ENCODE measurements at places on chromosomes 11 and 22.
A peak's percentile ranks its signal among the peaks of the same experiment; 100 is the strongest.

DNA sequence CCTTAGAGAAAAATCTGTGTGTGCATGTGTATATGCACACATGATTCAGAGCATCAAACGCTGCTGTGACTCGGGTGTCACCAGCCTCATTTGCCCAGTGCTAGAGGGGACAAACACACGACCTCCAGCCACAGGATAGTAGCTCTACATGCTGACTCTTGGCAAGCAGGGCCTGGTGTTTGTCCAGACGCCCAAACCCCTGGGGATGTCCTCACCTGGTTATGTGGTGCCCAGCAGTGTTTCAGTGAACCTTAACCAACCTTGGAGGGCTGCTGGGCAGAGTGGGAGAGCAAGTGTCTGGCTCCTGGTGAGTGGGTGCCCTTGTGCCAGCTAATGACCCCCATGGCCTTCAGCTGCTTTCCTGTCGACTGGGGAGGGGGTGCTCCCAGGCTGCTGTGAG lies 26.7 kb downstream of the IGLL1 start:
- DNase-seq: no peak

DNA sequence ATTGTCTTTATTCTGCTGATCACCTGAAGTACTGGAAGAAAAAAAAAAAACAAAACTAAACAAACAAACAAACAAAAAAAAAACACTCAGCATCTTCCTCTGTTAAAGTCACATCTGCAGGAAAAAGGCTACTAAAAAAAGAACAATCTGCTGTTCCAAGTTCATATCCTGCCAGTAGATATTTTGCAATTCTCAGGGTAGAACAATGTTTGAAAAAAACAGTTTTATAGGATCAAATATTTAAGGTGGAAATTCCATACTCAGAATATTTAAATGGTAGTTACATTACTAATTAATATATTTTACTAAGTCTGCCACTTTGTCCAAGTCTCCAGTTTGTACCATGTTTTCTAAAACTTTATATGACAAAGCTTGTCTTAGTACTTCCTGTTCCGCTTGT lies 175.2 kb downstream of the SBF2 start:
- DNase-seq: no peak

DNA sequence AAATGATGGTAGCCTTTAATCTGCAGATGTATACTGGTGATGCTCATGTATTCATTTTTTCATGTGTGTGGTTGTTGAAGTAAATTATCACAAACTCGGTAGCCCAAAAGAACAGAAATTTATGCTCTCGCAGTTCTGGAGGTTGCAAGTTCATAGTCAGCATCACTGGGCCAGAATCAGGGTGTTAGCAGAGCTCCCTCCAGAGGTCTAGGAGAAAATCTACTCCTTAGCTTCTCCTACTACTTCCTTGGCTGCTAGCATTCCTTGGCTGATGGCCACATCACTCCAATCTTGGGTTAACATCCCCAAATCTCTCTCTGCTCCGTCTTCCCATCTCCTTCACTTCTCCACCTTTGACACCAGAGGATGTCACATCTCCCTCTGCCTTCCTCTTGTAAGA lies 45.3 kb upstream of the GALNT18 start:
- DNase-seq: no peak

GRCh38 chr11:103682318-103683184 lies 353.9 kb upstream of the DDI1 start:
- peak; percentile 58 for DNase-seq

DNA sequence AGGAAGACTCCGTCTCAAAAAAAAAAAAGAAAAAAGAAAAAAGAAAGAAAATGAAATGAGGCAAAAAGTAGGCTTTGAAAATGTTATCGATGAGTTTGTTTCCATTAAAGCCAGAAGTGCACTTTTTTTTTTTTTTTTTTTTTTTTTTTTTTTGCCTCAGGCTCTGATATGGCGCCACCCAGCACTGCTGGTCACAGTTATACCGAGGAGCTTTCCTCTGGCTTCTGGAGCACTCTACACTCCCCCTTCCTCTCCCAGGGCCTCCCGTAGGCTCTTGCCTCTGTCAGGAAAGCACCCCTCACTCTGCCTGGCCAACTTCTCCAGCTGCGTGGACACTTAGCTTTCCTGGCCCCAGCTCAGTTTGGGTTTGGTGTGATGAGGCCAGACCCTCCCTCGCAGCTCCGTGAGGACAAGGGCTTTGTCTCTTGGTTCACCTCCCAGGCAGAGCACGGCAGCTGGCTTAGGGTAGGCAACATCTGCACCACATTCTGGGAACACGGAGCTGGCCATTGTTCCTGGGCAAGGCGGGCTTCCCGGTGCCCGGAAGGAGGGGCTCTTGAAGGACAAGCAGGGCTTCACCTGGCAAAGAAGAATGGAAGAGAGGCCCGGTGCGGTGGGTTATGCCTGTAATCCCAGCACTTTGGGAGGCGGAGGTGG lies 16.9 kb downstream of the FADS2 start:
- DNase-seq: no peak

DNA sequence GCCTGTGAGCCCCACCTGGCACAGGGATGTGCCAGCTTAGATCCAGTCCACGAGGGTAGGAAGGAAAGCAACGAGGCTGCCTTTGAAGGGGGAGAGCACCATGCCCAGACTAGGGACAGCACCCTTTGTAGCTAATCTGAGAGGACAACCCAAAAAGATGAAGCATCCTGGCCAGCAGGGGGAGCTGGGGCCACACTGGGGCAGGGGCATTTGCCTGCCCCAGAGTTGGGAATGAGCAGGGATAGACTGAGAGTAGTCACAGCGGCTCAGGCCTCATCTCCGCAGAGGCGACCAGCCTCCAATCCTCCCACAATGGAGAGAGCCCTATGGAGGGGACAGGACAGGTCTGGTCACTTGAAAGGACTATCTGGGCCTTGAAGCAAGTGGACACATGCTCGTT lies 16.4 kb downstream of the LMO1 start:
- no peak for DNase-seq

- peak; percentile 8 for DNase-seq
These were observed 548.5 kb downstream of the BUD13 start for GRCh38 chr11:116224154-116224888.

DNA sequence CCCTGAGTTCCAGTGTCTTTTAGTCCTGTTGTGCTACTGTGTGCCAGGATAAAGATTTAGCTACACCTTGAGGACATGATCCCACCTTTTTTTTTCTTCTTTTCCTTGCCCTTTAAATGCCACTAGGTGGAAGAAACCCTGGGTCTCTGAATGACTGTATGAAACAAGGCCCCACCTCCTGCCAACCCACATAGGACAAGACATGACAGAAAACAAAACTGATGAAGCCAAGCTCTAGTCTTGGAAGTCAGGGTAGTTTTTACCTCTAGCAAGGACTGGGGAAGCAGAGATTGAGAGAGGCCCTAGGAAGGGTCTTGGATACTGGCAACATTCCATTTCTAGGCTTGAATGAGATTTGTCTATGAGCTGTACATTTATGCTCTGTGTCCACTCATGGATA lies 410.7 kb downstream of the MIAT start:
- no peak for DNase-seq

- no peak for DNase-seq
These were observed 3.1 kb downstream of the TNKS1BP1 start for GRCh38 chr11:57321388-57322255.

DNA sequence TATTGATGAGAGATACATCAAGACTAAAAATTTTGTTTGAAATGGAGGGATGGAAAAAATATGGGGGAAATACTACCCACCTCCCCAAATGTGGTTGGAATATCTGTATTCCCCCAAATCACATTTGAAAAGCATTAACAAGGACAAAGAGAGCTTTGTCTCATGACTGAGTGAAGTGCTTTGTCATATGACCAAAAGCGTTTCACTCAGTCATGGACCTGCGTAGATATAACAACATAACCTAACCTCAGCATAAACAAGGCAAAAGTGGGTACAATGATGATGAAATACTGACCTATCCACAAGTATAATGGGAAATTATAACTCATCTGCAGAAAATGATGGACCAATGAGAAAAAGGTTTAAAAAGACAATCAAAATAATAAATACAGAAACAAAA lies 418.3 kb downstream of the TBC1D22A start:
- no peak for DNase-seq

DNA sequence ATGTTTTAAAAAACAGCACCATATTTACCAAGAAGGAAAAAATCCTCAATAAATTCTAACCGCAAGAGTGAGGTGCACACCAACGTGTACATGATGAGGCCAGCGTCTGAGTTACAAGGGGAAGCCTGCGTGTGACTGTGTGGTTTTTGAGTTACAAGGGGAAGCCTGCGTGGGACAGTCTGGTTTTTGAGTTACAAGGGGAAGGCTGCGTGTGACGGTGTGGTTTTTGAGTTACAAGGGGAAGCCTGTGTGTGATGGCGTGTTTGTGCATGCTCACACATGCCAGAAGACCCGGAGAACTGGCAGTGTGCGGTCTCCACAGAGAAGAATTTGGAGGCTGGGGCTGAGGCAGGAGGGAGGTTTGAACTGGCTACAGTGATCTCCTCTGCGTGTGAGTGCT lies 1376.4 kb downstream of the TBC1D22A start:
- DNase-seq: no peak

DNA sequence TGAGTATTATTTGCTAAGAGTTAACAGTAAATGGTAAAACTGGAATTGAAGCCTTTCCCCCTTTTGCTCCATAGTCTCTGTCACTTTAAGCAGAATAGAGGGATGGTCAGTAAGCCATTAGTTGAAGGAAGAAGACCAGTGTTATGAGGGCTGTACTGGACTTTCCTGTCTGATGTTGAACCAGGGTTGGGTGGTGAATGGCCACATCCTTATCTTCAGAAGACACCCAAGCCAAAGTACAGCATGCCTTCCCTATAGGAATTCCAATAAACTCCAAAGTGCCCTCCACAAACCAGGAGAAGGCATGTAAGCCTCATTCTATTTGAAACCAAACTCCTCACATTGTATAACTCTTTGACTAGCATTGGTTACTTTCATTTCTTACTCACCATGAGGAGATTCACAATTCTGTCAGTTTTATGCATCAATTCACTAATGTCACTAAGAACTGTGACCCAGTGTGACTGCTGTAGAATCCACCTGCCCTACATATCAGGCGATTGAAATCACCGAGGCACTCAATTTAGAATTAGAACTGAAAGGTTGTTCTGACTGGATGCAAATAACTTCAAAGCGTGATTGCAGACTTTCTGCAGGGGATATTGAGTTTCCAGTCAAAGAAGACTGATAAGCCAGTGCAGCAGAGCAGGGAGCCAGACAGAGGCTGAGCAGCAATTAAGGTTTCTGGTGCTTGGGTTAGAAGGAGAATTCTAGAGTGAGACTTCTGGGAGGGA lies 107.1 kb upstream of the DDI1 start:
- no peak for DNase-seq

- DNase-seq: no peak
These were observed 37.9 kb downstream of the SREBF2 start for GRCh38 chr22:41870786-41871185.

DNA sequence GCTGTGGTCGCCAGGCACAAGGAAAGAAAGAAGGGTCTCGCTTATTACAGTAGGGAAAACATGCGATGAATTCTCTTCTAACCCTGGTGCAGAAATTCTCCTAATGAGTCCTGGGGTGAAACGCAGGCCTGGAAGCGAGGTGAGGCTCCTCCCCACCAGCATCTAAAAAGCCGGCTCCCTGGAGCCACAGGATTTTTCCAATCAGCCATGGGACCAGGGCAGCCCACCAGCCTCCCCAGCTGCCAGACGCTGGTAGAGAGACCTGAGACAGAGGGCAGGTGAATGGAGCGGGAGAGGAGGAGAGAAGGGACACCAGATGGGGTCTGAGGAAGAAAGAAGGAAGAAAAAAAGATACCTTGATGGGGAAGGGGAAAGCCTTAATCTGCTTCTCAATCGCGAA lies 28.6 kb downstream of the APOL3 start:
- DNase-seq: no peak

- DNase-seq: no peak
These were observed 47.3 kb downstream of the PLAAT5 start for GRCh38 chr11:63443714-63444113.

GRCh38 chr11:31808721-31809540 lies 2.2 kb downstream of the PAX6 start:
- no peak for DNase-seq

DNA sequence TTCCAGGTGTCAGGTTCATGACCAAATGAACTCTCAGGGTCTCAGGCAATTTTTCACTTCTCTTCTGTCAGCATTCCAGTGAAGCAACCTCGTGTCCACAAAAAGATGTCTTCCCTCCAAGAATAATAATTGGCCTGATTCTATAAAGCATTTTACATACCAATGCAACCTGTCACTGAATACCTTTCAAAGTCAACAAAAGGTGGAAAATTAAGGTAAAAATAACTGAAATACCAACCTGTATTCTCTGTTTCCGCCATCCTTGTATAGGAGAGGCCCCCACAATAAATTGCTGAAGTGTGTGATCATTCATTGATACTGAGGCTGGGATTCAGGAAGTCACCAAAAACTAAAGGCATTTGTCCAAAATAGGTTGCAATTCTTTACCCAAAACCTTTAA lies 77.4 kb upstream of the TMEM45B start:
- no peak for DNase-seq

DNA sequence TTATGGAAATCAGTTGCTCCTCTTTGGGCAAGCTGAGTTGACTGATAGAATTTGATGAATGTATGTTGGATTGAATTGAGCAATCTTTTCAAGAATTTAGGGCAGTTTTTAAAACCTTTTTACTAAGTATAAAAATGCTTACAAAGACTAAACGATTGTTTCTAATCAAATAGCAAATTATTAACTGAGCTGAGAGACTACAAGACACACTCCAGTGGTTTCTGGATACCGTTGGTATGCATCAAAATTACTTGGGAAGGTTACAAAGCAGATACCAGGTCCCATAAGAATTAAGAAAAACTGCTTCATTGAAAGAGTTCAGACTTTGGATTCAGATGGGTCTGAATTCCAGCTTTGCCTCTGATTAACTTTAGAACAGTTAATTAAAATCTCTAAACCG lies 721.4 kb downstream of the FAM181B start:
- DNase-seq: no peak

DNA sequence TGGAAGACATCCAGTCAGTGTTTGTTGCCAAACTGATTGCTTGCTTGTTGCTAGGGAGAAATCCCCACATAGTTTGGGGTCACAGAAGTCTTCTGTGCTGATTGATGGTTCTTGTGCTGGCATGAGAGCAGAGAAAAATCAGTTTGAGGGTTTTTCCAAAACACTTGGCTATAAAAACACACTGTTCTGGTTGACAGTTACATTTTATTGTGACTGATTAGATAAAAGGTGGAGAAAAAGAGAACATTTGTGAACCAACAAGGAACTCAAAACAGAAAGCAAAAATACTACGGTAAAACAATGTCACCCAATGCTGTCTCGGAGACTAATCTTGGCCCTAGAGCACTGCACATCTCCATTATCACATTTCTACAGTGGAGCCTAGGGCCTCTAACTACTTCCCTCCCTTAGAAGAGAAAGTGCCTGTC lies 14.4 kb upstream of the EIF4G2 start:
- DNase-seq: no peak

GRCh38 chr11:79244798-79245197 lies 196.0 kb downstream of the TENM4 start:
- DNase-seq: no peak

DNA sequence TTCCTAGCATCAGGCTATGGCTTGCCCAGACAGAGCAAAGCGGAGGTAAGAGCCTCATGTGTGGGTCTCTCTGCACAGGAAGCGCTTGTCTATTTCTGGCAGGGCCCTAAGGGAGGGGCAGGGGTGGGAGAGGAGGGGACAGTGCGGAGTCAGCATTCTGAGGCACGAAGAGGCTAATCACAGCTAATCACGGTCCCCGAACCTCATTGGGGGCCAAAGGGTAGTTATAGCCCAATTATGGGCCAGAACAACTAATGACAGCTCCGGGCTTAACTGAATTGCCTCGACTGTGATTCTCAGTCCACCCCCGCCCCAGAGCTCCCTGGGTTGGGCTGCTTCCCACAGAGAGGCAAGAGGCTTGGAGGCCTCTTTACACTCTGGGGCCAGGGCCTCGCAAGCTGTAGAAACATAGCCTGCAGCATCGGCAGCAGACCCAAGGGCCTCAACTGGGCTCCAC lies 72.7 kb upstream of the PRDM11 start:
- no peak for DNase-seq

Measured in DMS153 (cell line).